ENCODE measurements at places on chromosomes 2 and 18.

- DNase-seq: no peak
Measured at GRCh38 chr2:100252811-100253698, 69.2 kb downstream of the LONRF2 start.

GRCh38 chr2:241768251-241768711 lies 8.3 kb upstream of the GAL3ST2 start:
- no peak for DNase-seq

DNA sequence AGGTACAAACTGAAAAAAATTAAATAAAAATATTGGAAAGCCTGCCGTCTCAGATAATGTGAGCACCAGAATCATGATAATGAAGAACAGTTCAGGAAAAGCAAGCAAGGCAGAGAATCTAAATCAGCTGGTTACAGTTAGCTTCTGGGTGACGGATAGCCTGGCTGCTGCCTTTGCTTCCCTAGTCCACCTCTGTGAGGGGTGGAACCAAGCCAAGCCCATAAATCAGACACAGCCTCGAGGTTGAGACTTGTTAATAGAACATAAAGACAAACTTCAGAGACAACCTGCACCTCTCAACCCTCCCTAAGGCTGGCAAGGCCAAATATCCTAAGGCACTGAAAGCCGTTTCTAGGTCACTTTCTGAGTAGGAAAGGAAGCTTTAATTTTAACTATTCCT lies 334.7 kb upstream of the SLC39A10 start:
- DNase-seq: no peak

GRCh38 chr2:144082327-144082726 lies 437.6 kb downstream of the ZEB2 start:
- no peak for DNase-seq

DNA sequence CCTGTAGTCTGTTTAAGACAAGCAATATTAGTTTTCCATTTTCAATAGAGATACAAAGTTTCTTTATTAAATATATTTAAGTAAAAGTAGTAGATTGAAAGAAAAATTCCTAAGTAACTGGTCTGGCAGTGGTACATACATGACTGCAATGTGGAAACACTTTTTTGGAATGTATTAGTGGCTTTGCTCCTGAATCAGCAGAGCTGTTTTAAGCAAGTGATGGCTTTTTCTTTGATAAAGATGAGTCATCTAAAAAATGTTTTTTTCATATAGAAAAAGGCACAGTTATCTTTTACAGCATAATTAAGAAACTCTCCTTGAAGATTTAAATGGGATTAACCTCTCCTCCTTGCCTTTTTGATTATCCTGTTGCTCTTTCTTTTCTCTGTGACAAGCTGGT lies 34.9 kb downstream of the KDM3A start:
- DNase-seq: peak; percentile 61

GRCh38 chr18:35139517-35139916 lies 98.3 kb downstream of the MAPRE2 start:
- DNase-seq: no peak

- DNase-seq: peak; percentile 77
Measured at GRCh38 chr18:55415258-55415871, 172.6 kb downstream of the TCF4 start.

GRCh38 chr18:67553437-67553836 lies 36.9 kb upstream of the DSEL start:
- DNase-seq: no peak

DNA sequence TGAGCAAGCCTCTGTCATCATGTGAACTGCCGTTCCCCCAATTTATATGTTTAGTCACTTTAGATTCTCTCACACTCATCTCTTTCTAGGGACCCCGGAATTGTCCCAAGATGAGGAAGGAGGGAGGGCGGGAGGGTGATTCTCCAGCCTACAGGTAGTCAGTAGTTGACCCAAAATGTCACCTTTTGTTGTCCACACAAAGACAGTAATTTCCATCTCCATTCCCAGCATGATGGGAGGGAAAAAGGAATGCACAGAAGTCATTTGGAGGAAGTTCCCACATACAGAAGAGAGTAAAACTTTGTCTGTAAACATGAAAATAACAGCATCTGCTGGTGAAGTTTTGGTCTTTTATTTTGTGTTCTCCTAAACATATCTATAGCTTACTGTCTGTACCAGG lies 222.9 kb downstream of the KLHL29 start:
- DNase-seq: no peak

GRCh38 chr2:177320596-177320995 lies 56.1 kb upstream of the NFE2L2 start:
- DNase-seq: no peak

- no peak for DNase-seq
Measured at GRCh38 chr2:50004667-50005066, 850.4 kb upstream of the FSHR start.

DNA sequence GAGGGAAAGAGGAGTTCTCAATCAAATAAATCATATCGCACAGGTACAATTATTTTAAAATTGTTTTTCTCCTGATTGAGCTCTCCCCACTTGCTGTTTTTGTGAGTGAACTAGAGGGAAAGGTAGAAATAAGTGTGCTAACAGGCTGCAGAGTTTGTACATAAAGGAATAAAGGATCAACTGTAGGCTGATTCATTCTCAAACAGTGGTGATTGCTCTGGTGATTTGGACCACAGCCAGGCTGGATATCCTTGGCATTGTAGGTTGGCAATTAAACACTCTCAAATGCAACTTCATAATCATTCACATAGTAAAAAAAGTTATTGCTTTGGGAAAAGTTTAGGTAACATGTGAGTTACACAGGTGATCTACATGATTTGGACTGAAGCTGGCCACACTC lies 29.8 kb downstream of the LRP1B start:
- no peak for DNase-seq

All from fibroblast of skin of back (primary cell).